ENCODE measurements at places on chromosomes 6 and 20.

DNA sequence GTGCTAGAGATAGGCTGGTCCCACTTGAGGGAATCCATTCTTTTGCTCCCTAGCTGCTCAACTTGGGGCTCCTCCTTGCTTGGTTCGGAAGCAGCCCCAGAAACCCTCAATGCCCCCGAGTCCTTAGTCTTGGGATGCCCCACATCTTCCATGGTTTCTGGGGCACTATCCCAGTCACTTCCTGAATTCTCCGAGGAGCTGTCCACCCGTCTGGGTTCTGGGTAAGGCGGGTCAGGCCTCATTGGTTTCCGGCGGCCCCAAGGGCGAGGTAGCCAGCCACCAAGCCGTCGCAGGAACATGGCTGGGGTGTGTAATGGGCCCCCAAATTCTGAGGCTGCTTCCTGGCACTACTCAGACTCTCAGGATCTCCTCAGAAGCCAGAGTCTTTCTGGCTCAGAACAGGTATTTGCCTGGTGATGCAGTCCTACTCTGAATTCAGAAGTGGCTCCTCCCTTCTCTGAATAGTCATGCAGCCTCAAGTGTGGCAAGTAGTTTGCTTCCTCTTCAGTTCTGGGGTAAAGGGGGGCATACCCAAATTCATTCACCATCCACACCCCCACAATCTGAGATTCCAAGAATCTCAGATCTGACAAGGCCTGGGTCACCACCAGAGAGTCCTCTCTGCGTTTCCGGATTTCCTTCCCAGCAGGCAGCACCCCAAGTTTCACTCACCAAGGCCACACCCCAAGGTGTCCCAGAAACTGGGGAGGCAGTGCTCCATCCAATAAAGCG, 763 bp downstream of the C6orf47 start:
- peak; percentile 46 for DNase-seq

DNA sequence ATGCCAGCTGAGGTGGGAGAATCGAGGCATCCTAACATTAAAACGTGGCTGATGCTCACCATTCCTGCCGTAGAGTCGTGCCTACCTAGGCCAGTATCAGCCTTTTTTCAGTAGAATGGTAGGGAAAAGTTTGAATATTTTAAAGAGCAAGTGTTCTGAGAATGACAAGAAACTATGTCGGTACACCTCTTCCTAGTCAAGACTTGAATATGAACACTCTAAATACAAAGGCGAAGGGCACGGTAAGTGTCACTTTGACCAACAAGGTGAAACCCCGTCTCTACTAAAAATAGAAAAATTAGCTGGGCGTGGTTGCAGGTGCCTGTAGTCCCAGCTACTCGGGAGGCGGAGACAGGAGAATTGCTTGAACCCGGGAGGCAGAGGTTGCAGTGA, 1.0 kb downstream of the GINM1 start:
- DNase-seq: no peak

DNA sequence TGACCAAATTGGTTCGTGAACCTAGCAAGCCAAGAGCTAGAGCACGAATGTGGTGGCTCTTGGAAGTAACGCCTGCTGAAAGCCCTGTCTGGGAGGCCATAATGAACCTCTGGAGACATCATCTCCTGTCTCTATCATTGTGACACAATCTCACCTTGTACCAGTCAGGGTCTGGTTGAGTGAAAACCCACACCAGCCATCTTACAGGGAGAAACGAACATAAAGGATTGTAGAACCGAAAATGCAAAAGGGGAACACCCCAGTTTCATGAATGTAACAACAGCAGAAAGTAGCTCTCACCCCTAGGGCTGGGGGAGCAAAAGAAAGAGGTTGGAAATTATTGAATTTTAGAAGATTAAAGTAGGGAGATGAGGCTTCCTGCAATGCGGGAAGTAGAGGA, 50.9 kb upstream of the TAB2 start:
- DNase-seq: no peak

GRCh38 chr6:15389765-15390723, 144.2 kb downstream of the JARID2 start:
- DNase-seq: peak; percentile 80

DNA sequence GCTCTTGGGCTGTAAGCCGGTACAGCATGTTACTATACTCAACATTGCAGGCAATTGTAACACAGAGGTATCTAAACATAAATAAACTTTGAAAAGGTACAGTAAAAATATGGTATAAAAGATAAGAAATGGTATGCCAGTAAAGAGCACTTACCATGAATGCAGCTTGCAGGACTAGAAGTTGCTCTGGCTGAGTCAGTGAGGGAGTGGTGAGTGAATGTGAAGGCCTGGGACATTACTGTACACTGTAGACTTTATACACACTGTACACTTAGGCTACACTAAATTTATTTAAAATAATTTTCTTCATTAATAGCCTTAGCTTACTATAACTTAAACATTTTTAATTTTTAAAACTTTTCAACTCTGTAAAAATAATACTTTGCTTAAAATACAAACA, 37.8 kb upstream of the ANKEF1 start:
- DNase-seq: no peak

DNA sequence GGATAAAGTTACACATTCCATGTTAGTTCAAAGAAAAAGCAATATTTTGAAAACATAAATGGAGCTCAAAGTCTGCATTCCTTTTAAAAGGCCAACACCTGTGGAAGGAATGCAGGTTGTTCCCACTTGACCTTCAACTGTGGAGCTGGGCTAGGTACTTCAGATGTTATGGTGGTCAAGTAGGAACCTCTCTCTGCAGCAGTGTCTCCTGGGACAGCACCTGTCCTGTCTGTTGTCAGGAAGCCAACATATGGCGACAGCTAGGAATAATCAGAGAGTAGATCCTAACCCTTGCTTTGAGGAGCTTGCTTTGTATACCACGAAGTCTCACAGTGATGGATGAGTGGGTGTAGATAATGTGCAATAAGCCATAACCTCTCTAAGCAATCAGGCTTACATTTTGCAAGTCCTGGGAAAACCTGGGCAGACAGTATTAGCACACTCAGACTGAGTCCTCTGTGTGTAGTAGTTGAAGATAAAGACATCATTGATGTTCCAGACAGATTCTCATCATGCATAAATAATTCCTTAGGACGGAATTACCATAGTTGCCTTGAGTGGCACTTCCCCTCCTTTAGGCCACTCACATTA, 347.5 kb downstream of the PRL start:
- no peak for DNase-seq

DNA sequence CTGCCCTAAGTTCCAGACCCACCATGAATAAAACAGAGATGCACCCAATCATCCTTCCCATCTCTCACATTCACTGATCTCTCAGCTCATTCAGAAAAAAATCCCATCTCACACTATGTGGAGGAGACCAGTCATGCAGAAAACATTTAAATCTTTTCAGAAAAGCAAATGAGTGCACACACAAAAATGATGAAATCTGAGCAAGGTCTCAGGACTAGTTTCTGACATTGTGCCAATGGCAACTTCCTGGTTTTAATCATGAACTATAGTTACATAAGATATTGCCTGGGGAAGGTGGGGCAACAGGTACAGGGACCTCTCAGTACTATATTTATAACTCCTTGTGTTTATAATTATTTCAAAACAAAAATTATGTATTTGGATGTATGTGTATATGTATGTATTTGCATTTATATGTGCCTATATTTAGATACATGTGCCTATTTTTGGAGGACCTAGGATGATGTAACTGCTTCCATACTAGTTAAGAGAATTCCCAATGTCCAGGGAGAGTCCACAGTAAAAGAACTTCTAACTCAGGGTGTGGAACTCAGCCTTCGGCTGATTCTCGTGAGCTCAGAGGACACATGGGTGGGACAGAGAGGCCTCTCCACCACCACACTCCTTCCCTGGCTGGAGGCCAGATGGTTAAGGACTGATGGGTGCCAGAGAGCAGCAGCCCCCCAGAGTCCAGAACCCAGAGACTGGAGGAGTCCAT, 71.7 kb upstream of the MAP3K4 start:
- DNase-seq: no peak

DNA sequence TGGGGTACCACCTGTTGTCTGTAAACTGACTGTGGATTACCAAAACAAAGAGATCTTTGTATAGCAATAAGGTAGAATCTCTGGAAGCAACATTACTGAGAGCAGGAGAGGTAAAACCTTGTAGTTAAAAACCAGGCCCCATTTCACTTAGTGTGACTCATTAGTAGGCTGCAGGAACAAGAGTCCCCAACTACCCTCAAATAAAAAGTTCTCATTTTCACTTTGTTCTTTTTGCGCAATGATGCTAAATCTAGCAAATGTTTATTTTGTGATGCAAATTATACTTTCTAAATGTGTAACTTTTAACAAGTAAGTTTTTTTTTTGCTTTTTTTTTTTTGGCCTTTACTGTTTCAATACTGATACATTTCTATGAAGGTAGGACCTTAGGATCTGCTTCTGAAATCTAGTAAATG, 67.1 kb downstream of the ESF1 start:
- DNase-seq: peak; percentile 21

DNA sequence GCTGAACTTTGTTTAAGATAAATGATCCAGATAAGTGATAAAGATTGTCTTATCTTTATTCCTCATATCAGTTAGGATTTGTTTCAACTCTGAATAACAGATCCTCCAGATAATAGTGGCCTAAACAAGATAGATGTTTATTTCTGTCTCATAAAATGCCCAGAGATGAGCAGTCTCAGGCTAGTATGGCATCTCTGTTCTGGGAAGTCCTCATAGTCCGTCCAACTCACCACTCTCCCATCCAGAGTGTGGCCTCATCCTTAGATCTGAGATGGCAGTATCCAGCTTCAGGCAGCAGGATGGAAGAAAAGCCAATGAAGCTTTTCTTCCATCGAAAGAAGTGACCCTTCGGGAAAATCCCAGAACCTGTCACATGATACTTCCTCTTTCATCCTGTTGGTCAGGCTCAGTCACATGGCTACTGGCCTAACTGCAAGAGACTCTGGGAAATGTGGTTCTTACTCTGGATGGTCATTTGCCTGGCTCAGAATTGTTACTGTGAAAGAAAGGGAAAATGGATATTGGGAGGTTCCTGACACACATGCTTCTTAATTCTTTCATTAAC, 29.4 kb upstream of the TAGAP start:
- peak; percentile 85 for DNase-seq

DNA sequence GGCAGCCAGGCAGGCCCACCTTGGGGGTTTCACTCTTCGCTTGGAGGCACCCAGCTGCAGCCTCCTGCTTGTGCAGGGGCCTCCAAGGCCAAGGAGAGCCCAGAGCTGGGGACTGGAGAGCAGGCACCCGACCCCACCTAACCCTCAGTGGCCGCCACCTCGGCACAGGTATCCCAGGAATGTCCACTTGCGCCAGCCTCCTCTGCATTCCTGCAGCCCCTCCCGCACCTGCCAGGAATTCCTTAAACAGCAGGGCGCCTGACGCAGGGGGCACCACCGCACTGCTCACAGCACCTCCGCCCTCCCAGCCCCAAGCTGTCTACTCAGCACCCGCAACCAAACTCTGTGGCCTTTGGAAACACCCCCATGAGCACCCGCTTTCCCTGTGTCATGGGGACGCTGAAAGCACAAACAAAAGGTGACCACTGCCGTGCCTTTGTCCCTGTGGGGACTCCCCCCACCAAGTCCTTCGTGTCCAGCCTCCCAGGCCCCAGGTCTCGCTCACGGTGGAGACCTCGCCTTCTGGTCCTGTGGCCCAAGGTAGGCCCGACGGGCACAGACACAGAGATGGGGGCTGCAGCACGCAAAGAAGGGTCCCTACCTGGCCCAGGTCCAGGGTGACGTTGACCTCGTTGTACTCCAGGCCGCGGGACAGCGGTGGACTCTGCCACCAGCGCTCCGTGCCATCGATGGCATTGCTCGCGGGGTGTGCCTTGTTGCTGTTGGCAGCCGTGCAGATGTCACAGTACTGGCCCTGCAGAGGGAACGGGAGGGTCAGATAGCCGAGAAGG, 5.1 kb downstream of the LAMA5 start:
- DNase-seq: peak; percentile 96

- peak; percentile 66 for DNase-seq
These were observed 28.2 kb downstream of the SNX5 start for GRCh38 chr20:17940224-17940971.

DNA sequence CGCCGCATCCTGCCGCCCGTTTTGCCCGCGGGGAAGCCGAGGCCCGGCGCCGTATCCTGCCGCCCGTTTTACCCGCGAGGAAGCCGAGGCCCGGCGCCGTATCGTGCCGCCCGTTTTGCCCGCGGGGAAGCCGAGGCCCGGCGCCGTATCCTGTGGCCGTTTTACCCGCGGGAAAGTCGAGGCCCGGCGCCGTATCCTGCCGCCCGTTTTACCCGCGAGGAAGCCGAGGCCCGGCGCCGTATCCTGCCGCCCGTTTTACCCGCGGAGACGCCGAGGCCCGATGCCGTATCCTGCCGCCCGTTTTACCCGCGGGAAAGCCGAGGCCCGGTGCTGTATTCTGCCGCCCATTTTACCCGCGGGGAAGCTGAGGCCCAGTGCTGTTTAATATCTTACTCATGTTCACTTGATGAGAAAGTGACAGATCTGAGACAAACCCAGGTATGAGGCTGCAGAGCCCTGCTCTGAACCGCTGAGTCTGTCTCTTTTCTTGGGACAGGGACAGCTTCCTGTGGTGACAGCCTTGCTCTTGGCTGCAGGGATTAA, 129.4 kb downstream of the CDH26 start:
- no peak for DNase-seq

DNA sequence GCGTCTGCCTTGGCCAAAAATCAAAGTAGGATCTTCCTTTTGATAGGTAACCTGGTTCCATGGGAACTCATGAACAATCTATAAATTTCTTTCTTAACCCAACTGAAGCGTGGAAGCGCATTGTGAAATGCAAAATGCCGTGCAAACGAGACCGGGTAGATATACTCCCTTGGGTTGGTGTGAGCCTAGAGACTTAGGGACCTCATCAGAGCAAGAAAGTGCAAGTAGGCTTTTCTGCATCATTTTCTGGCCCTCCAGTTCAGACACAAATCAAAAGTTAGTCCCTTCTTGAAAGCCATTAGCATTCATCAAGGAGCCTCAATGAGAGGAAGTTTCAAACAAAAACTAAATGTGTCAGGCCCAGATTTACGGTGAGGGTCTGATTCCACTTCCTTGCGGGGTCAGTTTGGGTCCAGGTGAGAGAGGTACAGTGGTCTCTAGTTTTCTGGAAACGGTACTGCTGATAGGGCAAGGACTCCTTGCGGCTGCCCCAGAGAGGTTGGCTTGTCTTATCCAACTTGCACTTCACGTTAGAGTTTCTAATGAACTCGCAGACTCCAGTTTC, 5.3 kb upstream of the ZNF184 start:
- peak; percentile 15 for DNase-seq

GRCh38 chr20:10946124-10946880, 272.5 kb upstream of the JAG1 start:
- DNase-seq: no peak

DNA sequence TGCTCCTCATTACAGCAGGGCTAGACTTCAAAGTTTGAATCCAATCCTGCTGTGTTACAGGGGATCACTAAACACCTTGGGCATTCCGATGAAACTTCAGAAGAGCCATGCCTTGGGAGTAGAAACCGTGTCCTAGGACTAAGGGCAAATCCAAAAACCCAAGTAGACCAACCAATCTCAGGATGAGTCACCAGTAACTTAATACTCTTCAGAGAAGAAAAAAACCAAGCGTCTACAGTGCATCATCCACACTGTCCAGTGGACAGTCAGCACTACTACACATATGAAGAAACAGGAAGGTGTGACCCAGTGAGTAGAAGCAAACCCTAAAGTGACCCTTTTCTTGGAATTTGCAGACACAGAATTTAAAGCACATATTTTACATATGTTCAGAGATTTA, 39.5 kb upstream of the VAPB start:
- DNase-seq: no peak

- no peak for DNase-seq
These were observed 8.9 kb upstream of the COL20A1 start for GRCh38 chr20:63284083-63284440.

- DNase-seq: no peak
These were observed 15.0 kb downstream of the BLTP3A start for GRCh38 chr6:34806738-34807453.
